ENCODE measurements at places on chromosomes 6 and 20.

- DNase-seq = no peak
Observed at GRCh38 chr6:149202100-149202499, 115.4 kb upstream of the TAB2 start.

DNA sequence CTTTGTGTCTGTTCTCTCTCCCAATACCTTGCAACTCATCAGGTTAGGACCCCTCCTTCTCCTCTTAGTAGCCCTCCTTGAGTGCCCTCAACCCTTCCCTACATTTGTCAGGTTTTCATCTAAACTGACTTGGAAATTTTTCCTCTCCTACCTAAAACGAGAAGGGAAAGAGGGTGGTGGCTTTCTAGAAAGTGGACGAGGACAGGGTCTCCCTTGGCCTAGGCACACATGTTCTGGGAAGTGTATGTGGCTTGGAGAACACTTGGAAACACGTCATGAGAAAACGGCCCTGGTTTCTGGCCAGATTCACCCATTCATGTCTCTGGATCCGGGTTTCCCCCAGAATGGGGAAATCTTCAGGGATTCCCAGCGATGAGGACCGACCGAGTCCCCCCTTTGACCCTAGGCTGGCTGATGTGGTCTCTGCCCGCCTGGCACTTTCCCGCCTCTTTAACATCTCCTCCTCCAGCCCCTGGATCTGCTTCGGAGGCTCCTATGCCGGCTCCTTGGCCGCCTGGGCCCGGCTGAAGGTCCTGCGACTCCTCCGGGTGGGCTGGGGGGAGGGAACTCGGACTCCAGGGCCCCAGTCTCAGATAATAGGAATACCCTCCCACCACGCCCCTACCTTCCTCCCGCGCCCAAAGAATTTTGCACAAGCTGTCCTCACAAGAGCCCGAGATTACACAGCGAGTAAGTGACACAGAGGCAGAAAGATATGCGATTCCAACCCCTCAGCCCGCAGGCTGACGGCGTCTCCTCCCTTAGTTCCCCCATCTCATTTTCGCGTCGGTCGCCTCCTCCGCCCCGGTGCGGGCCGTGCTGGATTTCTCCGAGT, 3.0 kb downstream of the PRSS16 start:
- DNase-seq = no peak

DNA sequence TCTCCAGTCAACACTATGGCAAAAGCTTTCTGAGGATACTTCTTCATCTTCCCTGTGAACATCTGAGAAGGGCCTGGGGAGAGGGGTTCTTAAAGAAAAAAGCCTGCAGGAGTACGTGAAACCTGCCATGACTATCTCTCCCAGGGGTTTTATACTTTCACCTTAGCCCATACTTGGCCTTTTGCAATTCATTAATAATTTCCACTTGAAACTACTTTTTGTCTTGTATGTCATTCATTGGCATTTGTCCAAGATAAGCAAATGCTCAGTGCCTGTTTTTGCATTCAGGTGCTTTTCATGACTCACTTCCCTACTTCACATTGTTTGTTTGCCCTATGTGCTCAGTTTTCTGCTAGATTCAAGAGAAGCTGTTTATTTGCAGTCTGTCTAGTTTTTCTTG, 580.3 kb upstream of the GJE1 start:
- peak; percentile 24 for DNase-seq

GRCh38 chr6:117928833-117929232, 21.8 kb downstream of the SLC35F1 start:
- DNase-seq = no peak

GRCh38 chr6:150191809-150192208, 49.0 kb downstream of the PPP1R14C start:
- no peak for DNase-seq

GRCh38 chr20:40416274-40416673, 272.8 kb downstream of the MAFB start:
- DNase-seq = no peak

All from NCI-H187 (cell line).